ENCODE measurements at places on chromosomes 12 and 14.

DNA sequence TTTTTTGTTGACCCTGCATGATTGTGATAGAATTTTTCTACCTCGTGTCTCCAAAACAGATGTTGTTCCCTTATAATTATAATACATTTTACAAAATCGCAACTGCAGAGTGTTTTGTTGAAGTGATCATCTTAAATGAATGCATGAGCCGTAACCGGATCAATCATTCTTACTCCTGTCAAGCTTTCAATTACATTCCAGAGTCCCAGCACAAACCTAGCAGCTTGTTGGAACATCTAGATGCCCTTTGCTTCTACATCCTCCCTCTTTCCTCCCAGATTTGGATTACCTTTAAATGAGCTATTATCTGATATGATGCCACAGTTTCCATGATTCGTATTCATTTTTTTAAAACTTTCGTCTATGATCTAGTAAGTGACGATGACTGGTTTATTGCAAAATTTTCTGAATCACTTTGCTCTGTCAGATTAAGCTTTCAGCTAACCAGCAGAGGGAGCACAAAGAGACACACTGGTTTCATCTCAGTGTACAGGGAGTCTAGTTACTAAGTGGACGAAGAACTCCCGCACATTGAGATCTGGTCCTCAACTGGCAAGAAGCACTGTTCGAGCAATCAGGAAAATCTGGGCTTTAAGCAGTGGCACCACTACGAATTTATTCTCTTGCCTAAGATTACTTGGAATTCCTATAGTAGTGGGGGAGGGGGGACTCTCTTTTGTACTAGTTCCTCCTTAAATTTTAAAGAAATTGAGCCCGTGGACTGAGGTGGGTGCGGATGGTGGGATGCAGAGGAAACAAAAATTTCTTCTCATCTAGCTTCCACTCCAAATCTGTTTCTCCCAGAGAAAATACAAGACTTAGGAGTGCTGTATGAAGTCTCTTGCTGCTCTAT is 40.9 kb downstream of the TSHR start:
- no peak for DNase-seq

GRCh38 chr12:114403690-114404066 is 2.3 kb downstream of the TBX5 start:
- no peak for DNase-seq

GRCh38 chr12:24810378-24810777 is 138.5 kb downstream of the BCAT1 start:
- DNase-seq, result no peak

DNA sequence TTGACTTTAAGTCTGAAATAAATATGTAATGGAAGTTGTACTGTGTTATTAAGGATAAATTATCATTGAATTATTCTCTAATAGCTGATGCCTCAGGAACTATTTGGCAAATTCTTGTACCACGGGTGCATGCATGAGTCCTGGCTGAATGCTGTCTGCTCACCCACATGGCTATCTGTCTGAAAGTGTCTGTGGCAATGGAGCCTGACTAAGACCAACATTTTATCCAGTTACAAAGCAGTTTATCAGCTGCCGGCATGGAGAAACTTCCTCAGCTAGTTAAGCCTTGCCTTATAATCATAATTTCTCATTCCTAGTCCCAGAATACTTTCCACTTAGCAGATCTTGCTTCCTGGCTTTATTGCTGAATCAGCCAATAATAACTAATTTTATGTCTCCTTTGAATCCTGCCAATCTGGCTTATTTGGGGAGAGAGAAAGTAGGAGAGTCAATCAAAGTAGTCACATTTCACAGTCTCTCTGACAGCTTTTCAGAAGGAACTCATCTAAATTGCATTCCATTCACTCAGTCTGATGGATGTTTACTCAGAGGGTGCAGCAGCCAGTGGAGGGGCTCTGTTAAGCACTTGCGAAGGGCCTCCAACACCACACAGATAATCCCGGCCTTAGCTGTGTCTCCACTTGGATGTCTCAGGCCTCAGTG is 280.6 kb upstream of the CLEC14A start:
- no peak for DNase-seq

DNA sequence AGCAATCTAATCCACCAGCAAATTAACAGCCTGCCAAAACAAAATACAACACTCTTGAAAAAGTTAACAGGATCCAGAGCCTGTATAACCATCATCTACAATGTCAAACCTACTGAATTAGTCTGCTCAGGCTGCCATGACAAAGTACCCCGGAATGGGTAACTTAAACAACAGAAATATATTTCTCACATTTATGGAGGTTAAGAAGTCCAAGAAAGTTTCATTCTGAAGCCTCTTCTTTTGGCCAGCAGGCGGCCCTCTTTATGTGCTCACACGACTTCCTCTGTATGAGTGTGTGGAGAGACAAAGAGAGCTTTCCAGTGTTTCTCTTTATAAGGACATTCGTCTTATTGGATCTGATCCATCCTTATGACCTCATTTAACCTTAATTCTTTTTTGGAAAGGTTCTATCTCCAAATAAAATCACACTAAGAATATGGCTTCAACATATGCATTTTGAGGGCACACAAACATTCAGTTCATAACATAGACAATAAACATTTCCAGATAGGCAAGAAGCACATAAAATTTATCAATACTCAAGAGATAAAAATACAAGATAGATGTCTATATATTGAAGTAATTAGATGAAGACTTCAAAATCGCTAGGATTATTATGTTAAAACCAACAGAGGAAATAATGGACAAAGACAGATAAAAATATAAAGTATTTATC is 5.9 kb upstream of the RERG start:
- DNase-seq, result no peak

DNA sequence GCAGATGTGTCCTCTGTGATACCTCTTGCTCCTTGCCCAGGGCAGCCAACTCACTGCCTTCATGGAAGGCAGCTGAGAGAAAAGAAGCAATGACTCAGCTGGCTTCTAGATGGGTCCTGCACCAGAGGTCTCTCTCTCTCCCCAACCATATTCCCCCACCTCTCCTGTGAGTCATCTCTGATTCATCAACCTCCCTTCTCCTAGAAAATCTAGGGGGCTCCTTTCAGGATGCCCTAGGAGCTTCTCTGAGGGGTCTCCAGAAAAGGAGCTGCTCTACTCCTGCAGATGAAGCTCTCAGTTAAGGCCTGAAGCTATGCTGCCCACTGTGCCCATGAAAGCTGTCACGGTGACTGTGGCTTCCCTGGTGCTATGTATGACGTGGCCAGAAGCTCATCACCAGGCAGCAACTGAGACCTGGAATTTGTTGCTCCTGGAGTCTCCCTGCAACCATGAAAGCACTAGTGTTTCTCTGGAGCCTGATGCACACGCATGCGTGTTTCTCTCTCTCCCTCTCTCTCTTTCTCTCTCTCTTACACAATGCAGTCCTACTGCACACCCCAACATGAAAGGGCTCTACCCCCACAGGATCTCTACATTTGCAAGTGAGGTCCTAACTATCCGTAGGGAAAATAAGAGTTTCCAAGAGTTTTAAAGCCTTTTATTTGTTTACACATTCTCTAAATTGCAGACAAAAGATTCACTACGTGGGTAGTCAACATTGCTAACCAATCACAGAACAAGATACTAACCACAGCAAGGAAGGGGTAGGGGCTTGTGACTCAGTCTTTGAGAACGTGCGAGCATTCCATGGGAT is 285.3 kb downstream of the DPF3 start:
- DNase-seq, result no peak

GRCh38 chr12:113796066-113796827 is 169.9 kb downstream of the RBM19 start:
- DNase-seq, result no peak

- no peak for DNase-seq
These were observed 30.8 kb downstream of the TSPAN9 start for GRCh38 chr12:3107954-3108353.

DNA sequence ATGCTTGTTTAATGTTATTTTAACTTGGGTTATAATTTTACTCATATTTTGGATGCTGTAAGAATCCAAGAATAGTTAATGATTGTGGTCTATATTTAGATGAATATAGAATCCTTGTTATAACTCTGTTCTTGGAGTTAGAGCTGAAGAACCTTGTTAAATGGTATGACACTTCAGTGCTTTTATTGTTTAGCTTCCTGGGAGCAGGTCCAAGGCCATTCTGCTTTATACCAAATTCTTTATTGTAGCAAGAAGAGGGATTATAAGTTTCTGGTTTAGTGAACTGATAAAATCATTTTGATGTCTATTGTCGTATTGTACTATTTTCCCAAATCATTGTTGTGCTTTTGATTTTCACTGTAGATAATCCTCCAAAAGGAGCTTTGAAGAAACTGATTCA is 69.4 kb downstream of the MIA2 start:
- no peak for DNase-seq

GRCh38 chr14:101876555-101876938 is 87.8 kb upstream of the DYNC1H1 start:
- DNase-seq, result peak; percentile 44

DNA sequence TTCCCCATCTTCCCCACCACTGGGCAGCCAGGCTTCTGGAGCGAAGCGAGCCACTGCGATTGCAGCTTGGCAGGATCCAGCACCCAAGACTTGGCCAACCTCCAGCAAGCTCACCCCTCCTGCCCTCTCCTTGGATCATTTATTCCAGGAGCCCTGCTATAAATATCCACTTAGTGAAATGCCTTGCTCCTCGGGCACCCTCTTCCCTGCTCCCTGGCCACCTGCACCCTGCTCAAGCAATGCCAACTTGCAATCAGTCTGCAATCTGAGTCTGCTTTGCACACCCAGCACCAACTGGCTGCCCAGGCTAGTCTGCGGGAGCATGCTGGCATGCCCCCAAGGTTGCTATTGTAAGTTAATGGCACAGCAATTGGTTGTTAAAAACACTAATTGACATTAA is 666.0 kb downstream of the MED13L start:
- DNase-seq, result no peak

DNA sequence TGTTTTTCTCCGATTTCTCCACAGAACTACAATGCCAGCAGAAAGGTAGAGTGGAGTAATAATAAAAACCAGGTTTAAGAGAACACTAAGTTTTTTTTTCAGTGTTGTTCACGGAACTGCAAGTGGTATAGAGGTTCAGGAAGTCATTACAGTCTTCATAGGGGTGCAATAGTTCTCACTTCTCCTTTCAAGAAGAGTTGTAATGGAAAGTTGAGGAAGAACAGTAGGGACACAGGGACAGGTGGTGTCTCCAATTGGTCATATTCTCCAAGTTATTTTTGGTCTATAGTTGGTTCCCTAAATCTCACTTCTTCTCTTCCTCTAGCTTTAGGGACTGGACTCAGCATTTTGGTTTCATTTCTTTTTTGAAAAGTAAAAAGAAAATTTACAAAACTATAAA is 894.0 kb downstream of the NRXN3 start:
- no peak for DNase-seq

DNA sequence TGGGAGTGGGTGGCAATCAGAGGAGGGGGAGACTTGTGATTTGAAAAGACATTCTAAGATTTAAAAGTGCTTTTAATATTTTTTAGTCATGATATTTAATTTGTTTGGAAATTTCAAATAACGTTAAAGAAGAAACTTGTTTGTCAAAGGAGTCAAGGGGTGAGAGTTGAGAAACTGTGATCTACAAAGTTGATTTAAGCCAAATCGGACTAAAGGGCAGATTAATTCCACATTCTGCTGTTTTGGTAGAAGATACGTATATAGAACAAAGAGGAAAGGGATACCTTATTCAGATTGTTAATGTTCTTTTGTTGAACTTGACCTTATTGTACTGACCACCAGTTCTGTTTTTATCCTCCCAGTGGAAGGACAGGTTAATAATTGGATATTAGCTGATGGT is 6.7 kb downstream of the EIF4B start:
- no peak for DNase-seq

GRCh38 chr12:49357103-49357678 is 10.1 kb upstream of the SPATS2 start:
- DNase-seq, result no peak

- no peak for DNase-seq
These were observed 27.9 kb upstream of the CCDC60 start for GRCh38 chr12:119306593-119306992.

GRCh38 chr14:48384821-48385220 is 709.4 kb upstream of the MDGA2 start:
- DNase-seq, result no peak

DNA sequence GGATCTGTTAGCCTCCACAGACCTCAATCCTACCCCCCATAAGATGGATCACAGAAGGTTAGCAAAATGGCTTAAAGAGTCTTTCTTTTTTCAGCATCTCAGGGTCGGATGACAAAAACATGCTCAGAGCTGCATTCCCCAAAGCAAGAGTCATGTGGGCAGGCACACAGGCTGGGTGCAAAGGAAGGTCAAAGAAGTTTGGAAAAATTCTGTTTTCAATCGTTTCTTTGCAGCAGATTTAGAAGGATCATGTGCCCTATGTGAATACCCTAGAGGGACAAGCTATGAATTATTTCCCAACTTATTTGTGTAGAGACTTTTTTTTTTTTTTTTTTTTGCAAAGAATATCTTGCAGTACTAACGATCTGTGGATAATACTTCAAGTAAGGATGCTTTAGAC is 845.4 kb downstream of the VRK1 start:
- DNase-seq, result no peak

DNA sequence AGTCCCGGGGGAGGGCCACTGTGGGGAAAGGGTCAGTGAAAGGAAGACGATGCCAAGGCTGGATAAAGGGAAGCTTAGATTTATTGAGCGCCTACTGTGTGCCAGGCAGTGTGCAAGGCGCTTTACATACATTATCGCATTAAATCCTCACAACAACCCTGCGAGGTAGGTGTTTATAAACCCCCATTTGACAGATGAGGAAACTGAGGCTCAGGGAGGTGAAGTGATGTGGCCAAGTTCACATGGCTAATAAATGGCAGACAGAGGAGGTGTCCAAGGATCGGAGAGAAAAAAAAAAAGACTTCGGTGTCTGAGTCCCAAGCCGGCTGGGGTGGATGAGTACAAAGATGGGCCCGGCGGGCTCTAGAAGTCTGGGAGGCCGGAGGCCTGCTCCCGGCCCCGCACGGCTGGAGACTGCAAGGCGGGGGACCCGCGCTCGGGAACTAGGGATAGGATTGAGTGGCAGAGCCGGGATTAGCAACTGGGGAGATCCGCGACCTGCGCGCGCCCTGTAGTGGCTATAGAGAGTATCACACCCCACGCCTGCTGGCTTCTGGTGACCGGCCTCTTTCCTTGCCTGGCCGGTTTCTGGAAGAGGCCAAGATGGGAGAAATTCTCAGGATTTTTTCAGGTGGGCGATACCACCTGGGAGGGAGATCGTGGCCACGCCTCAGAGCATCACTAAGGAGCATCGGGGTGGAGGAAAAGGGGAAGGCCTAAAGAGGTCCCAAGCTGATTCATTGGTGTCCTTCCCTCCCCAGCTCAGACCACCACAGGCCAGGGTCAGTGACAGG is 3.9 kb downstream of the DDN start:
- peak; percentile 66 for DNase-seq

GRCh38 chr12:122225683-122226365 is at the start of gene DIABLO:
TSS of gene DIABLO (minus strand) at chr12:122226052. CDS start at chr12:122226014, 38 bp downstream.
- peak; percentile 100 for DNase-seq

DNA sequence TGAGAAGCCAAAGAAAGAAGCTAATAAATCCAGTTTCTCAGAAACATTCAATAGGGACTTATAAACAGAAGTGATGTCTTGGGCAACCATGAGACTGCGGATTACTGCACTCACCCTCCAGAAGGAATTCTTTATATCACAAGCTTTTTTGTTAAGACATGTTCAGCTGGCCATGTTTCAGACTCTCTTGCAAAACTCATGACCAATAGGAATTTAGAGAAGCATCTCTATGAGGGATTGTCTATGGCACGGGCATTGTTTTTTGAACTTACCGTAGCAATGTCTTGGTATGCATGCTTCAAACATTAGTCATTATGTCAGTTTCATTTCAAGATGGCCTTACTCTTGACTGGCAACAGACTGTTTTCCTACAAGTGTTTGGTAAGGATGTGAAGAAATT is 15.5 kb upstream of the ZNF268 start:
- no peak for DNase-seq

- no peak for DNase-seq
These were observed 56.1 kb downstream of the RERG start for GRCh38 chr12:15165012-15165659.
